ENCODE measurements at places on chromosomes 4 and X.
A peak's percentile ranks its signal among the peaks of the same experiment; 100 is the strongest.

- no peak for DNase-seq
Measured at GRCh38 chr4:183035256-183035655, 63.8 kb upstream of the WWC2 start.

- DNase-seq = no peak
Measured at GRCh38 chr4:182861346-182861745, 55.8 kb downstream of the DCTD start.

DNA sequence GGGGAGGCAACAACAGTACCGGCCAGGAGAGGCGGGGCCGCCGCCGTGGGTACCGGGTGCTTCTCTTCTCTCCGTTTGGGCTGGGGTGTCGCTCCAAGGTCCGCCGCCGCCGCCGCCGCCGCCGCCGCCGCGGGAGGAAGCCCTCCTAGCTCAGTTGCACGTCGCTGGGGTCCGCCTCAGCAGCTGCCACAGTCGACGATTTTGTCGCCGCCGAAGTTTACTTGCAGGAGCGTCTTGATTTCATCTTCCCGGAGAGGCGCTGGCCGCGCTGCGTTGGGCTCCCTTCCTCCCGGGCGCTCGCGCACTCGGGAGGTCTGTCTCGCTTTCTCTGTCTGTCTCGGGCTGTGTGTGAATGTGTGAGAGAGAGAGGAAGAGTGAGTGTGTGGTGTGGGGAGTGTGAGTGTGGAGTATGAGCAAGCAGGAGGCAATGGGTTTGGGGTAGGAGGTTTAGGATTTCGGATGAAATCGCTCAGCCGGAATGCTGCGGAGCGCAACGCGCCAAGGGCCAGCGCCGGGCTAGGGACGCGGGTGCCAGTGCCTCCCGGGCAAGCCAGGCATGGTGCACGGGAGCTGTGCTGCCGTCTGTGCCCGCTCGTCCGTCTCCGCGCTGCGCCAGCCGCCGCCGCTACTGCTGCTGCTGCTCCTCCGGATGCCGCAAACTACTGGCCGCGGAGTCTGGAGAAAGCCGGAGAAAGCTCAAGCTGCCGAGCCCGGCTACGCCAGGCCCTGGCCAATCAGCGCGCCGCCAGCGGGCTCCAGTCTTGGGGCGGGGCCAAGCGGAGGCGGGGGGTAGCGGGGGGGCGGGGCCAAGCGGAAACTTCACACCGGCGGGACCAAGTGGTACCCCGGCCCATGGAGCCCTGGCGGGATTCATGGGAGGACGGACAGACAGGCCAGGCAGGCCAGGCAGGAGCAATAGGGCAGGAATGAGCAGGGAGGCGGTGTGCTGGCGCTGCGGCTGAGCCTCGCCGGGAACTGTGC is at the start of gene PCDH19:
PCDH19 (minus strand) TSS at position 664 of the 981 bp plus-strand sequence. CDS start 1,676 bp downstream, outside the sequence.
- peak; percentile 26 for DNase-seq

GRCh38 chr4:176805155-176805554 is 12.4 kb upstream of the VEGFC start:
- no peak for DNase-seq

DNA sequence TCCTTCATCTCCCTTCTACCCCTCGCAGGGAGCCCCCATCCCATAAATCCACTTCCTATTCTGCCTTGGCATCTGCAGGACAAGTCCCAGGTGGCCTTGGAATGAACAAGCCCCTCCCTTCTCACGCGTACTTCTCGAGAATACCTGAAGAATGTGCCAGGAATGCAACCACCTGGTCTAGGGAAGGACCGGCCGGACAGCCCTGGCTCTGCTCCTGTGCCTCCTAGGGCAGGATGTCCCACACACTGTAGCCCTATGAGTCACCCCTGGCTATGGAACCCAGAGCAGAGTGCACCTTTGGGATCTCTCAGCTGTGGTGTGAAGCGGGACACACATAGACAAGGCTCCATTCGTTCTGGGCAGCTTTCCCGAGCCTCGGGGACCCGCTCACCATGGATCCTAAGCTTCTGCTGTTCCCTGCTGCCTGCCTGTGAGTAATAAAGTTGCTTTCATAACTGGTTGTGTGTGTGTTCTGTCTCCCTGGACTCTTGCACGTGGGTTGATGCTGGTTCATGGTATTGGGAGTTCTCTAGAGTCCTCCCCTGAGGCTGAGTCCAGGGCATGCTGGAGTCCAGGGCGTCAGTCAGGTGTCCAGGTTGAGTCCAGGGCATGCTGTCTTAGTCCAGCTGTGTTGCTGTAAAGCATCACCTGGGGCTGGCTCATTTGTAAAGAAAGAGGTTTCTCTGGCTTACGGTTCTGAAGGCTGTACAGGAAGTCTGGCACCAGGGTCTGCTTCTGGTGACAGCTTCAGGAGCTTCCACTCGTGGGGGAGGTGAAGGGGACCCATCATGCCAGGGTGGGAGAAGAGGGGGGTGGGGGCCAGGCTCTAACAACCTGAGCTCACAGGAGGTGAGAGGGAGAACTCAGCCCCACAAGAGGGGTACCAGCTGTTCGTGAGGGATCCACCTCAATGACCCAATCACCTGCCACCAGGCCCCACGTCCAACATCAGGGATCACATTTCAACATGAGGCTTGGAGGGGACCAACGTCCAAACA is 7.4 kb upstream of the PDE6B start:
- no peak for DNase-seq

GRCh38 chr4:73518340-73518739 is 36.8 kb downstream of the AFM start:
- DNase-seq = no peak

DNA sequence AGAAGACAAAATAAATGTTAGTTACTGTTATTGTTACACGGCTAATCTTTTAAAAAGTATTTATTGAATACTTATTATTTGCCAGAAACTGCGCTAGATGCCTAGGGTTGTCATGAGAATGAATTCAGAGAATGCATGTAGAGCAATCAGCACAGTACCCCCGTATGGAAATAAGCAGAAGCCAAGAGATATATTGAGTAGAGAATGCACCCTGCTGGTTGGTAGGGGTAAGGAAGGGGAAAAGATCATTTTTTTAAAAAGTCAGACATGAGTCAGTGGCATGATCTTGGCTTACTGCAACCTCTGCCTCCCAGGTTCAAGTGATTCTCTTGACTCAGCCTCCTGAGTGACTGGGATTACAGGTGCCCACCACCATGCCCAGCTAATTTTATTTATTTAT is 13.1 kb upstream of the DRP2 start:
- peak; percentile 48 for DNase-seq

DNA sequence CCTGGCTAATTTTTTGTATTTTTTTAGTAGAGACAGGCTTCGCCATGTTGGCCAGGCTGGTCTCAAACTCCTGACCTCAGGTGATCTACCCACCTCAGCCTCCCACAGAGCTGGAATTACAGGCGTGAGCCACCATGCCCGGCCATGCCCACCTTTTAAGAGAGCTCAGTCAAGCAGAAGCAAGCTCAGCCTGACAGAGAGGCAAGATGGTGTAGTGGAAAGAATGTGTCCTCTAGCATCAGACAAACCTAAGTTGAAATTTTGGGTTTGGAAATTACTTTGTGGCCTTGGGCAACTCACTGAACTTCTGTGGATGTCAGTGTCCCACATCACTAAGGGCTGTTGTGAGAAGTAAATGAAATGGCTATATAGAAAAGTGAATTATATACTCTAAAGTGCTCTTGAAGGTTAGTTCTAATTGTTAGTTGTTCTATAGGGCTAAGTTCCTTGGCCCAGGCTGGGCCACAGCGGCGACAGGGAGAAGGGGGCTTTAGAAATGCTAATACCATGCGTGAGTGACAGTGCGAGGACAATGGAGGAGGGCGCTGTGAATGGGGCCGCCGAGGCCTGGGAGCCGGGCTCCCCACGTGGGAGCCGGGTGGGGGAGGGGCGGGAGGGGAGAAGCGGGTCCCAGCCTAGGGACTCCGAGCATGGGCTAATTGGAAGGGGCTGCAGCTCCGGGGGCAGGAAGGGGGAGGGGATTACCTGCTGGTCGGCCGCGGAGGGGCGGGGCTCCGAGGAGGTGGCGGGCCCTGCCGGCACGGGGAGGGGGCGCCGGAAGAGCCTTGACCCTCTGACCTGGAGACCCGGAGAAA is 15.6 kb downstream of the PJA1 start:
- no peak for DNase-seq

DNA sequence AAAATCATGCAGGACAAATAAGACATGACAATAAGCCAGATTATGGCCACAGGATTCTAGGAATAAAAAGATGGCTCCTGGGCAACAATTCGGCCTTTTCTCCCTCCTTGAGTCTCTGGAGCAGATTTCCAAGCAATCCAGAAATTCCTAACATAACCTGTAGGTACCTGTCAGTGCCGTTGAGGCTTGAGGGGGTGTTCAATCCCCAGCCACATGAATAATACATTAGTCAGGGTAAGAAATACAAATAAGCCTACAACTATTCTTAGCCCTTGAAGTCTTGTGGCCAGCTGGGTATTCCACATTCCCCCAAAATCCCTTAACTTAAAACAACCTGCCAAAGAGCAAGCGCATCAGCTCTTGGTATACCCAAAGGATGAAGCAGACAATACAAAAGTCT is 9.7 kb downstream of the CXorf38 start:
- DNase-seq = no peak

- DNase-seq = no peak
Measured at GRCh38 chr4:185512516-185512915, 22.8 kb downstream of the PDLIM3 start.

GRCh38 chr4:12053556-12053955 is 624.9 kb upstream of the HS3ST1 start:
- DNase-seq = no peak

DNA sequence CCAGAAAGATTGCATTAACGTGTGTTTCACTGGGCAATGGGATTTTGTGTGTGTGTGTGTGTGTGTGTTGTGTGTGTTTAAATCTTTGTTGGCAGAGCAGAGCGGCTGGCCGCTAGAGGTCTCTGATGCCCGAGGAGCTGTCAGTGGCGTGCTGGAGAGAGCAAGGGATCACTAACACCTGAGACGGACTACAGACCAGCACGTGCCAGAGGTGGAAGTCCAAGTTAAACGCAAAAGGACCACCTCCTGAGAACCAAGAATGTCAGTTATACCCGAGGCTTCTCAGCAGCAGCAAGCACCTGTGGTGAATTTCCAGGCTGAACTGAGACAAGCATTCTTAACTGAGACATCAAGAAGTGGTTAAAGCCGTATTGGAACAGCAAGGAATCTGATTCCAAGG is 9.0 kb upstream of the SLC25A14 start:
- DNase-seq = peak; percentile 41

DNA sequence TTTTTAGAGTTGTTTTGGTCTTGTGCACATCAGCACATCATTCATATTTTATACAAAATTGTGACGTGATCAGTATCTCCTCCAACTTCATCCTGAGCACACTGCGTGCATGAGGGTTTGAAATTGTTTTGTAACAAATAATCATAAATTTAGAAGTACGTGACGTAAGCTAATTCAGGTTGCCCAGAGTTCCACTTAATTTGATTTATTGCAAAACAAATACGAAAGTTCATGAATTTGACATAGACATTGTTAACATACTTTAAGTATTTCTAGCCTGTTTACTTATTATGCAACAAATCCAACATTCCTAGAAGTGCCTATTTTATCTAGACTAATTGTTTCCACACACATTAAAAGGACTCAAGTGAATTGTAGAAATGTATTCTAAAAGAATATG is 48.3 kb downstream of the MAP7D3 start:
- DNase-seq = no peak

DNA sequence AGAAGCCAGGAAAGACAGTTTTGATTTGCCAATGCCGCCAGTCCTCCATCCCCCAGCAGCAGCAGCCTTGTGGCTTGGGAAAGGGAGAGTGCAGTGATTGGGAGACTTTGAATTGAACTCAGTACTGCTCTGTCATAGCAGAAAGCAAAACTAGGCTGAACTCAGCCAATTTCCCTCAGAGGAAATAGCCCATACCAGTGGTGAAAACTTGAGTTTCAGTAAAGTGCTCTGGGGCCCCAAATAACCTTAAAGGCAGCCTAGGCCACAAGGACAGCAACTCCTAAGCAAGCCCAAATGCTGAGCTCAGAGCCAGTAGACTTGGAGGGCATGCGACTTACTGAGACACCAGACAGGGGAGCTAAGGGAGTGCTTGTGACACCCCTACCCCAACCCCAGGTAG is 2.0 kb upstream of the PROM1 start:
- no peak for DNase-seq

- DNase-seq = no peak
Measured at GRCh38 chrX:68880846-68881552, 52.2 kb downstream of the EFNB1 start.

DNA sequence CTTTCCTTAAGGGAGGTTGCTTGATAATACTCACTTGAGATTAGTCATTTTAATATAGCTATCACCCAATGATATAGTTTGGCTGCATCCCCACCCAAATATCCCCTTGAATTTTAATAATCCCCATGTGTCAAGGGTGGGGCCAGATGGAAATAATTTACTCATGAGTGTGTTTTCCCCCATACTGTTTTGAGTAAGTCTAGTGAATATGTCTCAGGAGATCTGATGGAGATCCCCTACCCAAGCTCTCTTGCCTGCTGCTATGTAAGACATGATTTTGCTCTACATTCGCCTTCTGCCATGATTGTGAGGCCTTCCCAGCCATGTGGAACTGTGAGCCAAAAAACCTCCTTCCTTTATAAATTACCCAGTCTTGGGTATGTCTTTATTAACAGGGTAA is 539.7 kb upstream of the GRID2 start:
- DNase-seq = no peak

DNA sequence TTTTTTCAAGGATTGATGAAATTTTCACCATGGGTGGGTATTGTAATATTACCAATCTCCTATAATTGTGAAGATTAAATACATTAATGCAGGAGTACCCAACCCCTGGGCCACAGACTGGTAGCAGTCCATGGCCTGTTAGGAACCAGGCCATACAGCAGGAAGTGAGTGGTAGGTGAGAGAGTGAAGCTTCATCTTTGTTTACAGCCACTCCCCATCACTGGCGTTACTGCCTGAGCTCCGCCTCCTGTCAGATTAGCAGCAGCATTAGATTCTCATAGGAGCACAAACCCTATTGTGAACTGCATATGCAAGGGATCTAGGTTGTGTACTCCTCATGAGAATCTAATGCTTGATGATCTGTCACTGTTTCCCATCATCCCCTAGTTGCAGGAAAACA is 15.1 kb downstream of the RAPGEF2 start:
- no peak for DNase-seq

DNA sequence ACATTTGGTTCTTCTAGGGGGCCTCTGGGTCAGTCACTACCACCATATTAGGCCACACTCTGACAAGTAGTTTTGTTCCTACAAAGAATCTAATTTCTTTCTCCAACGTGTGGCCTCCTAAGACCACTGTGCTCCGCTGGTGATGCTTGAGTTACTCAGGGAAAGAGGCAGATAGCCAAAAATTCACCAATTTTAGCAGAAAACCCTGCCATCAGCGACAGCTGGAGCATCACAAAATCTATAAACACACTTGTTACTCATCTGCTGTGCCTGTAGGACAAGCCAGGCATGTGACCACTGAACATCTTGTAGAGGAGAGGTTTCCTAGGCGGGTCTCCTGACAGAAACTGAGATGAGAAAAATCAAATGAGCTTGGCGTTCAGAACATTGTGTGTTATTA is 105.4 kb downstream of the SYNPO2 start:
- no peak for DNase-seq
